ENCODE measurements at places on chromosomes 3 and 15.
A peak's percentile ranks its signal among the peaks of the same experiment; 100 is the strongest.

DNA sequence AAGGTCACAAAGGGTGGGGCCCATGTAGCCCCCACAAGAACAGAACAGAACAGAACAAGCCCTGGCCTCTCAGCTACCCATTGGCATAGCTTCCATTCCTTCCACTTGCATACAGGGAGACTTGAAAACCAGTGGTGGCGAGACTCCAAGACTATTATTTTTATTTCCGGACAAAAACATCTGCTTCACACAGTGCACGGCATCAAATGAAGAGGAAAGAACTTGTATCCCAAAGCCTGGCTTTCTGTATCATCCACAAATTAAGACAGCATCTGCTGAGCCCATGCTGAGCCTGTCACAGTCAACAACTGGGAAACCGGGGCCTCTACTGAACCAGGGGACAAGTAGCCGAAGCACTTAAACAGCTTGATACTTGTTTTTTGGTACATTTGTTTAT, 56.0 kb downstream of the CLEC3B start:
- no peak for DNase-seq

GRCh38 chr3:131454501-131454900, 48.3 kb downstream of the MRPL3 start:
- no peak for DNase-seq

DNA sequence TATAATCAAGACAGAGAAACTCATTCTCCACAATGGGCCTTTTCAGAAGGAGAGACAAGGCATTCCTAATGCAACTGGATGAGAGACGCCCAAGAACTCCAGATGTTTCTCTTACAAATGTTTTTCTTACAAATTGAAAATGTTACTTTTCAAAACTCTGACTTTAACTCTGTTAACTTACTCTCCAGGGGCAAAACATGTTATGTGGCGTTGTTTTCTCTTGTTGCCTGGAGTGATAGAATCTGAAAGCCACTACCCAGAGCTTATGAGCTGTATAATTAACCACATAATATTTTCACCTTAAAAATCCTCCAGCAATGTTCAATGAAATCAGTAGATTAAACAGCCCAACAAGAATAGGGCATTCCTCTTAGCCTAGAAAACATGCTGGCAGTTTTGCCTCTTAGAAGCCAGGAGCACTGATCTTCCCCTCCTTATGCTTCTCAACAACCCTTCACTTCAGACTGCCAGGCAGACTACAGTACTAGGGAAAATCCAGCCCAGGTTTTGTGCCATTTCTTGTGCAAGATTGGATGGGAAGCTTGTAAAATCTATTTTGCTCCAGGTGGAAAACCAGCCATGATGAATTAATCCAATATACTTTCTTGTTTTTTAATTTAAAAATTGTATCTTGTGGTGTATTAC, 186.7 kb upstream of the GADL1 start:
- no peak for DNase-seq

DNA sequence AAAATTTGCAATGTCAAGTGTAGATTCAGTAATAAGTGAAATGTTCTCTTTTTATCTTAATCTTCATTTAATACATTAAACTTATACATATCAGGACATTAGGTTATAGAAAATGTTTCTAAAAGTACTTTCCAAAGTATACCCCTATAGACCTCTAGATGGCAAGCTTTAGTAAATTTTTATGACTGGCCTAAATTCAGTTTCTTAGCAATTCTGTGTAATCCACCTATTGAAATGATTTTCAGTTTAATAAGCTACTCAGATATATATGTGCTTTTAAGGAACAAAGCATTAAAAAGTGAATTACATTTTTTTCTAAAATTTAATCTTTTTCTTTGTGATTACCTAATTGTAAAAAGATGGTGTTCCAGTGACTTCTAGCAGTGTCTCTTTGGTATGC, 342.2 kb downstream of the GBE1 start:
- DNase-seq = no peak

DNA sequence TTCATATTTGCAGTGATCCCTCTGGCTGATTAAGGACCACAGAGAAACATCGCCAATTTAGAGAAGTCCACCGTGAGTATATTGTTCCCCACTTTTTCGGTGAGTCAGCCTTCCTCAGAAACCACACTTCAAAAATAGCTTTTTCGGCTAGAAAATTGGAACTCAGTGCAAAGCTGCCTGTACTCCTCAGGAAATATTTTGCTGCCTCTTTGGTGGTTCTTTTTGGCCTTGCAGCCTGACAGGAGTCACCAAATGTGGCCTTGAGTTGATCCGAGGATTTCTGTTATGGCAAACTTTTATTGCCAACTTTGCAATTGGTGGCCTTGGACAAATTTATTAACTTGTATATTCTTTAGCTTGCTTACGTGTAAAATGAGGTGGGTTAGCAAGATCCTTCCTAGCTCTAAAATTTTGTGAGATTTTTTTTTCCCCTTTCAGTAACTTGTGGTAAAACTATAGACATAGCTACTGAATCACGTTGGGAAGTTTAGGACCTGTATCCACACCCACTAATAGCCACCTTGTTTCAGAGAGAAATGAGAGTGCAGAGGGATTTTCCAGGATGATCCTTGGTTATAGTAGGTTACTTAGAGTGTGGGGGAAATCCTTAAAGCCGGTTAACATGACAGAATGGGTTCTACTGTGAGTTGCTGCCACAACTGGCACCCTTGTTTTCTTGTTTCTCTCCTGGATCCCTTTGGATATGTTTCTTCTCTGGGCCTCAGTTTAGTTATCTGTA, 9.9 kb downstream of the ARL6IP5 start:
- DNase-seq = peak; percentile 12

GRCh38 chr15:83289160-83289559, 4.7 kb upstream of the BNC1 start:
- no peak for DNase-seq

DNA sequence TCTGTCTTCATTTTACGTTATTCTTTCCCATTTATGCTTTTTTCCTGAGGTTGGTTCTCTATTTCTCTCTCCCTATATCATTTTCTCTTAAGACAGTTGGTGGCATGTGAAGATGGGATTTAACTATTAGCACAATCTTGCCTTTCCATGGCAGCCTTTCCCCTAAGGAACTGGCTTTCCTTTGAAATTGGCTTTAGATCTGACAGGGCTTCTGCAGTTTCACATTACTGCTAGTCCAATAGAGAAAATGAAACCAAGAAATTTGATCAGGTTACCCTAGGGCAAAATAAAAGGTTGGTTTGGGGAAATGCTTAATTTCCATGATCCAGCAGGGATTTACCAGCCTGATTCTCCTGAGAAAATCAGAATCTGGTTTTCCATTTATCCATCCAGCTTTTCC, 22.7 kb upstream of the CHL1 start:
- no peak for DNase-seq

GRCh38 chr3:150079029-150079739, 108.5 kb upstream of the PFN2 start:
- no peak for DNase-seq

- no peak for DNase-seq
These were observed 11.6 kb upstream of the TMED3 start for GRCh38 chr15:79299126-79299840.

DNA sequence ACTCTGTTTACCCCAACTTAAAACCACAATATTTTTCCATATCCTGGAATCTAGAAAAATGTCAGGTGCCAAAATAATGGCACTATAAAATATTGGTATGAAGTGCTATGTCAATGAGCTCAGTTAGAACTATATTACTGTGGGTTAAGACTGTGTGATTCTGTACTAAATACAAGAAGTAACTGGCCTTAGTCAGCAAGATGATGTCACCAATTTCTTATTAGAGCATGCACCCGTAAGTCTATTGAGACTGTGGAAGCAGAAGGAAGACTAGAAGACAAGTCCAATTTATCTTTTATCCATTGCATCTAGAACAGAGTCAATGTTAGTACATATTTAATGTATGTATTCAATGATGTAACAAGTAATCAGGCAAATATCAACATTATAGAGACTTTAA, 25.0 kb downstream of the LRRC58 start:
- no peak for DNase-seq

GRCh38 chr15:26129852-26130251, 266.7 kb upstream of the ATP10A start:
- no peak for DNase-seq

GRCh38 chr3:135944831-135945230, 20.7 kb upstream of the PPP2R3A start:
- DNase-seq = no peak

- no peak for DNase-seq
These were observed 76.7 kb downstream of the ARNT2 start for GRCh38 chr15:80480909-80481308.

- DNase-seq = no peak
These were observed 42.0 kb upstream of the GNB4 start for GRCh38 chr3:179493260-179493659.

GRCh38 chr15:33157371-33158037, 37.0 kb downstream of the FMN1 start:
- DNase-seq = no peak

- DNase-seq = no peak
These were observed 799.5 kb upstream of the SEMA6D start for GRCh38 chr15:46917721-46918252.

- no peak for DNase-seq
These were observed 8.0 kb downstream of the TMIE start for GRCh38 chr3:46709157-46709654.

GRCh38 chr3:1528621-1529020, 435.8 kb downstream of the CNTN6 start:
- DNase-seq = no peak

- DNase-seq = peak; percentile 31
These were observed 9.6 kb downstream of the EMC3 start for GRCh38 chr3:9976721-9977709.

DNA sequence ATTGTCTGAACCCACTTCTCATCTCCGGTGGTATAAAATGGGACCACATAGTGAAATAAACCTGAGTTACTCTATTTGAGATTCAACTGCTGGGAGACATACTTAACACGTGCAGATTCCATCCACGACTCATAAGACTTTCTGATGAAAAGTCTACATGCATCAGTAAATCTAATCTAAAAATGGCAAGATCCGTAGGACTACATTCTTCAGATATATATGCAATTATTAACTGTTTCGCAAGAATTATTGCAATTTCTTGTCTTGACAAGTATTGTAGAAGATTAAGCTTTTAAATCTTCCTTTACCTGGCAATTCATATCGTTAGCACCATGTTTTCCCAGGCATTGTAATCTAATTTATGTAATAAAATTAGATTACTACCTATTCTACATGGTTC, 718.7 kb upstream of the CBLB start:
- DNase-seq = no peak

All from mucosa of descending colon (tissue), 3 donors.